Ovary (tissue), 10 donors: ENCODE measurements at places on chromosomes 4 and X. TPM values are rescaled to one million over a fixed set of nuclear protein-coding genes. Genes with fewer than 3 reads are reported as not detected.

DNA sequence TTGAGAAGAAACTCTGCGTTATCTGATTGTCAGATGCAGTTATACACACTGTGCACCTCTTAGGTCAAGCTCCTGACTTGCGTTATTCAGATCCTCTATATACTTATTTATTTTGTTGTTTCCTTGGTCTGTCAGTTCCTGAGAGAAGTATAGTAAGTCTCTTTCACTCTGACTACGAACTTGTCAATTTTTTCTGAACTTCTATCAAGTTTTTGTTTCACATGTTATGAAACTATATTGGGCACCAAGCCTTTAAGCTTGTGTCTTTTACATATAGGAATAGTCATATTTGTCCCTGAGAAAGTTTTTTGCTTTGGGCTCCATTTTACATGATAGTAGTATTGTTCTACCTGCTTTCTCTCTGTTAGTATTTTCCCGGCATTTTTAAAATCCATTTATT is 31.7 kb downstream of the ZNF275 start:
- no peak overlapping the region for H3K4me3 ChIP-seq
- DNase-seq = no peak
- no peaks in the 10 kb centered on the region for H3K27me3 ChIP-seq
- no peaks in the 10 kb centered on the region for H3K36me3 ChIP-seq
- H3K27ac ChIP-seq = no peak overlapping the region
- H3K4me1 ChIP-seq = peaks cover 8% of the 10 kb centered on the region

The CLDN22 gene
- not detected for total RNA-seq

- no peak overlapping the region for H3K4me3 ChIP-seq
- H3K27me3 ChIP-seq = no peaks in the 10 kb centered on the region
- no peaks in the 10 kb centered on the region for H3K4me1 ChIP-seq
- no peaks in the 10 kb centered on the region for H3K36me3 ChIP-seq
- no peak overlapping the region for H3K27ac ChIP-seq
- no peak for DNase-seq
Measured at GRCh38 chr4:139253046-139253445, 27.0 kb downstream of the MGARP start.

The STATH gene
- total RNA-seq = not detected

- no peak overlapping the region for H3K4me3 ChIP-seq
- H3K4me1 ChIP-seq = no peaks in the 10 kb centered on the region
- no peaks in the 10 kb centered on the region for H3K36me3 ChIP-seq
- no peak overlapping the region for H3K27ac ChIP-seq
- H3K27me3 ChIP-seq = no peaks in the 10 kb centered on the region
Measured at GRCh38 chrX:109578916-109579315, 42.3 kb downstream of the NXT2 start.

The FGA gene
- 0.25 TPM for total RNA-seq

The BRS3 gene
- 1.9 TPM for total RNA-seq

DNA sequence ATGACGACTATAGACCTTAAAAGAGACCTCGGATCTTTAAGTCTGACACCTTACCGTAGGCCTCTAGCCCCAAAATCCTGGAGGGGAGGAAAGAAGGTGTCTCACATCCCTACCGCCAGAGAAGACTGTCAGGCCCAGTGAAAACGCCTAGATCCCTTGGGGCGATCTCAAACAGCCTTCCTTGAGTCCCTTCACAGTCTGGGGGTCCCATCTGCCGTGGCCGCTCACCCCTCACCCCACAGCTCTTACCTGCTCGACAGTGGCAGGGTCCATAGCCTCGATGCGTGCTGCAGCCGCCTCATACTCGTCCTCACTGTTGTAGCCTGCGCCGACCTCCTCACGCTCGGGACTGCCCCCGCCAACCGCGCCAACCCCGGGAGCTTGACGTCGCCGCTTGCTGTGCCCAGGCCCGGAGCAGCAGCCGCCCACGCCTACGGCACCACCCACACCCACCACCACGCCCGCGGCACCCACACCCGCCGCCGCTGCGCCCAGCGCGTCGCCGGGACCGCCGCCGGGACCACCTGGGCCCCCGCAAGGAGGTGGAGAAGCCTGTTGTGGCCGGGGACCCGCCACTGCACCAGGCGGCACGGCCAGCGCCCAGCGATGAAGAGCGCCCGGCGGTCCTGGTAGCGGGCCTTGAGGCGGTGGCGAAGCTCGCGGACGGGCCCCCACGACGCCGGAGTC is 536 bp downstream of the OTUD5 start:
- H3K4me1 ChIP-seq = no peaks in the 10 kb centered on the region
- no peaks in the 10 kb centered on the region for H3K27me3 ChIP-seq
- peak; percentile 31 for DNase-seq
- peak overlapping the region; percentile 54 for H3K4me3 ChIP-seq
- H3K36me3 ChIP-seq = no peaks in the 10 kb centered on the region

DNA sequence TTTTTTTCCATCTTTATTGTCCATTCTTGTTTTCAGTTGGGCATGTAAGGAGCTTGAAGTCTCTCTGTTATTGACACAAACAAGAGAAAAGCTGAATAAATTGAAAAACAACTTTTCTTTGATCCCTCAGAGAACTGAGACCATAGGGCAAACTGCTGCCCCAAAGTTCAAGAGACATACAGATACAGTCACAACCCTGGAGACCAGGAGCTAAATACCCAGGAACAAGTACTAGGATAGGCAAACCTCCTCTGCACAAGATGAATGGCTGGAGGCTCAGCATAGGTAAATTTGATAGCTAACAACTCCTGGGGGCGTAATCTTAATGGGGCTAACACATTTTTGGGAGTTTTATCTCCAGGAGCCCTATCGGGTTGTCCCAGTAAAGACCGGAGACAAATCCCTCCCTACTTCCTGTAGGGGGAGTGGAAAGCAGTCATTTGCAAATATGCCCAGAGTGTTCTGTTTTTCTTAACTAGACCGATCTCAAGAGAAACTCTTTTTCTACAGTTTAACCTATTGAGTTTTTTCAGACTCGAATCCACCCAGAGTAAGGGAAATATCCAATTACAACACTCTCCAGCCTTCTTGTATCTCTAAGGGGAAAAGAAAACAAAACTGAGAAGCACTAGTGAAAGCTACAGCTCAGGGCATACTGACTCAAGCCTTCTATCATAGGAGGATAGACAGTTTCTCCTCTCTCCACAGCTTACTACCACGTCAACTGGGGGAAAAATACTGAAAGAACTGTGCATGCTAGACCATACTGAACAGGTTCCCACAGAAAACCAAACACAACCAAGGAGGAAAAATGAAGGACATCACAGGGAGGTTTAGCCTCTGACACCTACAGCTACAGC is 23.1 kb downstream of the MAGEA8 start:
- H3K36me3 ChIP-seq = no peaks in the 10 kb centered on the region
- H3K4me1 ChIP-seq = no peaks in the 10 kb centered on the region
- H3K27ac ChIP-seq = no peak overlapping the region

DNA sequence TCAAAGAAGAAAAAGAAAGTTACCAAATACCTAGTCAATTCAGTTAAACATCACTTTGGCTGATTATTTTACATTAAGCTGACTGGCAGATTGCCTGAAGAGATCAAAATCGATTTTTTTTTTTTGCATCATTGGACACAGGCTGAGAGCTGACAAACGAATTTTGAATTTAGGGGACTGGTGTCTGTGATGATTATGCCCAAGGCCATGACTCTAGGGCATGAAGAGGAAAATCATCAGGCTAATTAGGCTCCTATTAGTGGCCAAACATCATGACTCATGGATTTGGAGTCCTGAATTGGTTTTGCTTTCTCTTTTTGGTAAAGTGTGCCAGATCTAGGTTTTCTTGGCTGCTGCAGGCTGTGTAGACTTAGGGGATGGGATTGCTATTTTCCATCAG is 829.3 kb upstream of the LCORL start:
- no peaks in the 10 kb centered on the region for H3K27me3 ChIP-seq
- no peaks in the 10 kb centered on the region for H3K36me3 ChIP-seq
- H3K4me3 ChIP-seq = no peak overlapping the region
- H3K4me1 ChIP-seq = no peaks in the 10 kb centered on the region
- no peak overlapping the region for H3K27ac ChIP-seq

DNA sequence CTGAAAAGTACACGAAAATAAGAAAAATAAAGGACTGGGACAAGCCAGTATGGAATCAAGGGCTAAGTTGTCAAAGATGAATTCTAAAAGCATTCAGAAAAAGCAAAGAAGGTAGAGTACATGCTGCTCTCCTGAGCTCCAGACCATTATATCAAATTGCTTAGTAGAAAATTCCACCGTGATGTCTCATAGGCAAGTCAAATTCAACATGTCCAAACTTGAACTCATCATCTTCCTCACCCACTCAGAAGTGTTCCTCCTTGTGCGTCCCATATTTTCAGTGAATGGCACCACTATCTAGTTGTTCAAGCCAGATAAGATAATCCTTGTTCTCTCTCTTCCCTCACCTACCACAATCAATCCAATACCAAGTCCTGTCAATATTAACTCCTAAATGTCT is 37.5 kb upstream of the IL13RA2 start:
- no peaks in the 10 kb centered on the region for H3K27me3 ChIP-seq
- H3K4me3 ChIP-seq = no peak overlapping the region
- DNase-seq = no peak
- no peaks in the 10 kb centered on the region for H3K36me3 ChIP-seq
- H3K4me1 ChIP-seq = no peaks in the 10 kb centered on the region

- H3K27me3 ChIP-seq = no peaks in the 10 kb centered on the region
- H3K36me3 ChIP-seq = no peaks in the 10 kb centered on the region
- H3K4me3 ChIP-seq = no peak overlapping the region
- no peak overlapping the region for H3K27ac ChIP-seq
- no peaks in the 10 kb centered on the region for H3K4me1 ChIP-seq
- DNase-seq = no peak
Measured at GRCh38 chrX:48715072-48715471, 18.5 kb downstream of the SUV39H1 start.

DNA sequence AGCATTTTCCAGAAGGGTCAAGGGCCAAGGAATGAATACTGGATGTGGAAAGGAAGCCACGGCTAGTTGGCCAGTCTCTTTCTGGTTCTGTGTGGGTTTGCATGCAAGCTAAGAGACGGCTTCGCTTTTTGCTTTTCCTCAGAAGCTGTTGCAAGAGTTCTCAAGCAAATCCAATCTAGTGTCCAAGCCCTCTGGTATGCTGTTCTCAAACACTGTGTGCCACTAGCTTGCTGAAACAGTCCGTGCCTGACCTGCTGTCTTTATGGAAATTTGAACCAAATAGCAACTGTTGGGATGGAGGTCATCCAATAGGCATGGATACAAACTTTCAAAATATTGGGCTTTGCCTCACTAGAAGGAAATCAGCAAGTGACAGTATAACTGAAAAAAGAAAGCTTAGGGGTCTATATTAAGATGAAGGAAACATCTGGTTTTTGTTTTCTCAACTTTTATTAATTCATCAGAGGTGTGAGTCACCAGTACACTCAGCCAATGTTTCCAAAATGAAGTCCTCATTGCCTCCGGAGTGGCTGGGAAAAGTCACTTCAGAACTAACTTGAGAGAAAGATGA is 70.5 kb downstream of the SLC9A6 start:
- H3K27me3 ChIP-seq = no peaks in the 10 kb centered on the region
- H3K27ac ChIP-seq = no peak overlapping the region
- H3K36me3 ChIP-seq = no peaks in the 10 kb centered on the region
- no peak overlapping the region for H3K4me3 ChIP-seq
- DNase-seq = no peak

The LDB2 gene
- total RNA-seq = 37.4 TPM

- H3K27ac ChIP-seq = peak overlapping the region; percentile 76
- peak; percentile 39 for DNase-seq
- peaks cover 2% of the 10 kb centered on the region for H3K4me1 ChIP-seq
- no peaks in the 10 kb centered on the region for H3K27me3 ChIP-seq
Measured at GRCh38 chr4:119627267-119628255, 1.0 kb downstream of the PDE5A start.

The ENPP6 gene
- total RNA-seq = 3.6 TPM

The CFAP99 gene
- total RNA-seq = 1.5 TPM

GRCh38 chr4:64784125-64784524 is 374.9 kb upstream of the TECRL start:
- no peak overlapping the region for H3K27ac ChIP-seq
- no peaks in the 10 kb centered on the region for H3K4me1 ChIP-seq
- no peak for DNase-seq
- H3K36me3 ChIP-seq = no peaks in the 10 kb centered on the region
- no peak overlapping the region for H3K4me3 ChIP-seq

GRCh38 chr4:124727331-124727890 is 14.9 kb upstream of the ANKRD50 start:
- H3K27ac ChIP-seq = no peak overlapping the region
- no peaks in the 10 kb centered on the region for H3K27me3 ChIP-seq
- no peak overlapping the region for H3K4me3 ChIP-seq

- peak; percentile 36 for DNase-seq
- H3K4me1 ChIP-seq = no peaks in the 10 kb centered on the region
- H3K27me3 ChIP-seq = no peaks in the 10 kb centered on the region
Measured at GRCh38 chrX:18674417-18674787, 2.5 kb upstream of the RS1 start.

- no peak overlapping the region for H3K4me3 ChIP-seq
- no peaks in the 10 kb centered on the region for H3K27me3 ChIP-seq
- no peak overlapping the region for H3K27ac ChIP-seq
- H3K4me1 ChIP-seq = no peaks in the 10 kb centered on the region
- DNase-seq = no peak
- H3K36me3 ChIP-seq = no peaks in the 10 kb centered on the region
Measured at GRCh38 chrX:119648421-119648775, 42.2 kb upstream of the NKRF start.

GRCh38 chr4:84778041-84778440 is 188.4 kb downstream of the WDFY3 start:
- H3K27ac ChIP-seq = no peak overlapping the region
- no peaks in the 10 kb centered on the region for H3K4me1 ChIP-seq
- DNase-seq = no peak
- H3K27me3 ChIP-seq = no peaks in the 10 kb centered on the region

DNA sequence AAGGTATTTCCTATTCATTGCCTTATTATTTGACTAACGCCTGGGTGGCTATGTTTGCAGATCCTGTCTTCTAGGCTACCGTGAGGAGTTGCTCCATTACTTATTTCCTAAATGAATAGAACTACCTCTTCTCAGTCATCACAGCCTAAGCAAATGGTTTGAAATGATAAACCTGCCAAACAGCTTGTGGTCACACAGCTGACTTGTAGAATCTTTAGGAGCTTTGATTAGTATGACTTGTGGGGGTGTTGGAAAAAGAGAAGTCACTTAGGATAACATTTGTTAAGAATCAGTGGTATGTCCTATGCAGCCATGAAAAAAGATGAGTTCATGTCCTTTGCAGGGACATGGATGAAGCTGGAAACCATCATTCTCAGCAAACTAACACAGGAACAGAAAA is 169.3 kb downstream of the PPARGC1A start:
- no peaks in the 10 kb centered on the region for H3K27me3 ChIP-seq
- H3K36me3 ChIP-seq = no peaks in the 10 kb centered on the region
- no peak overlapping the region for H3K4me3 ChIP-seq
- DNase-seq = no peak

The AREG gene
- total RNA-seq = 7.8 TPM

- H3K4me3 ChIP-seq = no peak overlapping the region
- no peaks in the 10 kb centered on the region for H3K27me3 ChIP-seq
- no peaks in the 10 kb centered on the region for H3K36me3 ChIP-seq
- no peaks in the 10 kb centered on the region for H3K4me1 ChIP-seq
- DNase-seq = no peak
Measured at GRCh38 chrX:115687595-115687994, 126.6 kb downstream of the PLS3 start.

GRCh38 chr4:135277068-135277979 is 1075.7 kb upstream of the PABPC4L start:
- H3K27me3 ChIP-seq = peaks cover 2% of the 10 kb centered on the region
- no peak for DNase-seq
- H3K4me3 ChIP-seq = no peak overlapping the region
- H3K27ac ChIP-seq = no peak overlapping the region
- H3K4me1 ChIP-seq = no peaks in the 10 kb centered on the region
- H3K36me3 ChIP-seq = no peaks in the 10 kb centered on the region

The BEX1 gene
- 8.3 TPM for total RNA-seq

GRCh38 chrX:73855546-73855945 is 292.5 kb downstream of the CHIC1 start:
- H3K4me1 ChIP-seq = no peaks in the 10 kb centered on the region
- no peak overlapping the region for H3K4me3 ChIP-seq
